ENCODE measurements at places on chromosomes 11 and 22.

DNA sequence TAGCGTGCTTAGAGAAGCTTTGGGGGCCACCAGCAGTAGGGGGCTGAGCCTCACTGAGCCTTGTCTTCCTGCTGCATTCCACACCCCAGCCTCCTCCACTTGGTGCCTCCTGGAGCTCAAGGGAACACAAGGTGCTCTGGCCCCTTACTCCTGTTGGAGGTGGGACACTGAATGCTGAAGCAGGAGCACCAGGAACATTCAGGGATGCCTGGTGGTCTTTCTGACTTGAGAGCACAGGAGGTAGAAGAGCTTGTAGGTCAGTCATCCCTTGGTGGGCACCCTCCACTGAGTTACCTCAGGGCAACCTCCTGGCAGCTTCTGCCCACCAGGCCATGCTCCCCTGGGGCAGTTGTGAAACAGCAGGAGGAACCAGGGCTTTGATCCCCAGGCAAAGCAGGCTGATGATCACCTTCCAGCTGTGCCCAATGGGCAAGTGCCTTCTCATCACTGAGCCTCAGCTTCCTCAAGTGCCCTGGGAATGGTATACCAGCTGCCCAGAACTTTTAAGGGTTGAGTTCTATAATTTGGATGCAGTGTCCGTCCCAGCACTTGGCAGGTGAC is 50.1 kb downstream of the CABIN1 start:
- DNase-seq = no peak

GRCh38 chr22:20152464-20152890 is 1.6 kb upstream of the CCDC188 start:
- no peak for DNase-seq

DNA sequence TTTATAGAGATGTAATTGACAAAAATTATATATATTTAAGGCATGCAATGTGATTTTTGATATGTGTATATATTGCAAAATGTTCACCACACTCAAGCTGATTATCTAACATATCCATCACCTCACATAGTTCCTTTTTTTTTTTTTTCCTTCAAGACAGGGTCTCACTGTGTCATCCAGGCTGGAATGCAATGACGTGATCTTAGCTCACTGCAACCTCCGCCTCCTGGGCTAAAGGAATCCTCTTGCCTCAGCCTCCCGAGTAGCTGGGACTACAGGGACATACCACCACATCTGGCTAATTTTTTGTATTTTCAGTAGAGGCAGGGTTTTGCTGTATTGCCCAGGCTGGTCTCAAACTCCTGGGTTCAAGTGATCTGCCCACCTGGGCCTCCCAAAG is 65.1 kb upstream of the SLC35C1 start:
- DNase-seq = no peak

DNA sequence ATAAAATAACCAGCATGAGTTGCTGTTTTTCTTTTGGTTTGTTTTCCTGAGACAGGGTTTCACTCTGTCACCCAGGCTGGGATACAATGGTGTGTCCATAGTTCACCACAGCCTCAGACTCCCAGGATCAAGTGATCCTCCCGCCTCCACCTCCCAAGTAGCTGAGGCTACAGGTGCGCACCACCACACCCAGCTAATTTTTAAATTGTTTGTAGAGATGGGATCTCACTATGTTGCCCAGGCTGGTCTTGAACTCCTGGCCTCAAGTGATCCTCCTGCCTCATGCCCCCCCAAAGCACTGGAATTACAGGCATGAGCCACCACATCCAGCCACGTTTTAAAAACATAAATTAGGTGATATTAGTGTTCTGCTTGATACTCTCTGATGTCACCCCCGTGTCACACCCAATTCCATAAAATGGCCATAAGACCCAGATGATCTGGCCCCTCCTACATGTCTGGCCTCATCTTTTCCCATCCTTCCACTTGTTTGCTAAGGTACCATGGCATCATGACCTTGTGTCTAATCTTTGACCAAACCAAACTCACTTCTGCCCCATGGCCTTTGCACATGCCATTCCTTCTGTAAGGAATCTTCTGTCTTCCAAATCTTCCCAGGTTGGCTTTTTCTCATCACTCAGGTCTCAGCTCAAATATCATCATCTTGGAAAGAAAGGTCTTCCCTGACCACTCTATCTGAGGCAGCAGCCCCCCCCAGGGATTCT is 6.3 kb downstream of the SIK3 start:
- no peak for DNase-seq

GRCh38 chr22:26502688-26503561 is 9.3 kb downstream of the TFIP11 start:
- peak; percentile 75 for DNase-seq

GRCh38 chr11:35623621-35624168 is 5.4 kb downstream of the FJX1 start:
- no peak for DNase-seq

DNA sequence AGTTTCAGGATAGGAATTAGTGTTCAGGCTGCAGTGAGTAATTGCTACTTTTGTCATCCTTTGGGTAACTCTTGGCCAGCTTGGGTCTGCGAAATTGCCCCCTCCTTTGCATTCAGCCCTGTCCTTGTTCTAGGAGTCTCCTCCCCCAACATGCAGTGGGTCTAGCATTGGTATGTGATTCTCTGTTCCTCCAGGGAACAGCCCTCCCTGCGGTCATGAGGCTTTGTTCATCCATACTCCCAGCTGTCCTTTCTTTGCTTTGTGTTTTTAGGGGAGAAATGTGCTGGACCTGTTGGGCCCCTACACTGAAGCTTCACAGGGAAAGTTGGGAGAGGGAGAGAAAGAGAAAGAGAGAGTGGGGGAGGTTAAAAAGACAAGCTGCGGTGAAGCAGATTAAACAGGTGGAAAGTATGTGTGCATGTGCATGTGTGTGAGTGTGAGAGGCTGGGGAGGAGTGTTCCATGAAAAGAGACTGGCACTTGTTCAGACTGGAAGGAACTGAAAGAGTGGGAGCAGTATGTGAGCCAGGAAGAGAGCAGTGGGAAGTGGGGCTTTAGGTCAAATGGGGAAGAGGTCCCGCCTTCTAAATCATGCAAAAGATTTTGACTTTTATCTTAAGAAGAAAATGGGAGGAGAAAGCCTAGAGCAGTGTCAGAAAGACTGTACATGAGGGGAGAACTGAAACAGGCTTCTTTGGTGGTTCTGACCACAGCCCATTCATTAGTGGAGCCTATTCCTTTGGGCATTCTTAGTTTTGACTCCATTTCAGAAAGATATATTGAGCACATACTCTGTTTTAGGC is 17.9 kb upstream of the SESN3 start:
- DNase-seq = no peak

GRCh38 chr22:46371623-46372226 is 36.2 kb downstream of the TRMU start:
- no peak for DNase-seq

- DNase-seq = no peak
Observed at GRCh38 chr11:61543606-61544306, 35.2 kb downstream of the LRRC10B start.

DNA sequence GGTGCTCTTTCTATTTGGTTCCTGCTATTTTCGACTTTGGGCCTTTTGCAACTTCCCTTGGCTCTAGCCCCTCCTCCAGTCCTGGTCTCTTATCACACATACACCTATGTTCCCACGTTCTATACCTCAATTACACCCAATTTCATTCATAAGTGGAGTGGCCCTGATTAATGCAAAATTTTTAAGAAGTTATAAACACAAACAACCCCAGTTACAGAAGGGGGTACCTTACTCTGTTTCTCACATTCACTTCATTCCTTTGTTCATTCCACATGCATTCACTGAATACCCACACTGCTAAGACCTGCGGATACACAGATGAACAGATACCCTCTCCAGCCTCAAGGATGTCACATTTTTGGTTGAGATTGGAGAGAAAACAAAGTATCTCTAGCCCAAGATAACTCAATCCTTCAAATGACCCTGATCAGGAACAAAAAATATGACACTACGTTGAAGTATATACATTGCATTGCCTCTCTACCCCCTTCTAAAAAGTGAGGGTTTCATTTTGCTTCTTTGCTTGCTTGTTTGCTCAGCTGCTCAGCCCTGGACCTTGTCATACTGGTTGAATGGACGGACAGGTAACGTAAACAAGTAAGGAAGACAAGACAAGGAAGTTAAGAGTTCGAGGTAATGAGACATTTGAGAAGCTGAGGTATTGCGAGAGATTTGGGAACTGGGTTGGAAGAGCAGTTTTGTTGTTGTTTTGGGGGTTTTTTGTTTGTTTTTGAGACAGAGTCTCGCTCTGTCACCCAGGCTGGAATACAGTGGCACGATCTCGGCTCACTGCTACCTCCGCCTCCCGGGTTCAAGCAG is 3.6 kb upstream of the VPS37C start:
- no peak for DNase-seq

DNA sequence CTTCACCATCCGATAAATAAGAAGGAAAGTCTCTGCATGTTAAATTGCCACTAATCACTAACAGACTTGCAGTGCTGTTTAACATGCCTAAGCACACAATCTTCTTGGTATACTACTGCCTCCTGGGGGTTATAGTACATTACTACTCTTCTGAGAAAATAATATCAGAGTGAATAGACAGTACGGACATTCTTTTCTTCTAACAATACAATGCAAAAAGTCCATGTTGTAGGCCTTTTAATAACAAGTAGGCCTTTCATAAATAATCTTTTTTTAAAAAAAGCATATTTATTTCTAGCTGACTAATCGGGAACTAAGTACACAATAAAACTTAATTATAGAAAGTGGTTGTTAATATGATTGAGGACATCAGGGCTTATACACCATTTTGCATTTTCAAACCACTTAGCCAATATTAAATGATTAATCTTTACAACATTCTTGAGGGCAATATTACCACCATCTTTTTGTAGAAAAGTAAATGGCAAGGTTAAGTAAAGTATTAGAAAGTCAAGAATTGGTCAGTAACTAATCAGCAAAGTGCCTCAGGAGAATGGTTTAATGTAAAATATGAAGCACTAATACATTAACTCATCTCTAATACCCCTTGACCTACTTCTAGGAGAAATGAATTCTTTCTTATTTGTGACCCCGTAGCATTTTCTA is 84.7 kb downstream of the TTC28 start:
- no peak for DNase-seq

DNA sequence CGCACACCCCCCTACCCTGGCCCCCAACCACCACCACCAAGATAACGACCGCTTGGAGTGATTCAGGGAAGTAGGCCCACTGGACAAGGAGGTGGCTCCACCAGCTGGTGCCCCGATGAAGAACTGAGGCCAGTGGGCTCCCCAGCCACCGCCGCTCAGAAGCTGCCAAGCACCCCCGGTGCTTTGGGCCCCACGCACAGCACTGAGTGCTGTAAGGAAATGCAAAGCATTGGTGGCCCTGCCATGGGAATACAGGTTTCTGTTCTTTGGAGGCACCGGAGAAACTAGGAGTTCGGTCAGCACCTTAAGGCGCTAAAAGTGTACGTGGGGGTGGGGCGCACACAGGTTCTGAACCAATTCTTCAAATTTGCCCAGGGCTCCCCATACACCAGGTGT is 664 bp upstream of the PRSS23 start:
- DNase-seq = no peak

- DNase-seq = no peak
Observed at GRCh38 chr11:91296629-91297028, 928.0 kb upstream of the FAT3 start.

- no peak for DNase-seq
Observed at GRCh38 chr22:44621401-44622146, 80.4 kb upstream of the PRR5 start.

- no peak for DNase-seq
Observed at GRCh38 chr22:36284171-36284571, 31.2 kb downstream of the APOL1 start.

DNA sequence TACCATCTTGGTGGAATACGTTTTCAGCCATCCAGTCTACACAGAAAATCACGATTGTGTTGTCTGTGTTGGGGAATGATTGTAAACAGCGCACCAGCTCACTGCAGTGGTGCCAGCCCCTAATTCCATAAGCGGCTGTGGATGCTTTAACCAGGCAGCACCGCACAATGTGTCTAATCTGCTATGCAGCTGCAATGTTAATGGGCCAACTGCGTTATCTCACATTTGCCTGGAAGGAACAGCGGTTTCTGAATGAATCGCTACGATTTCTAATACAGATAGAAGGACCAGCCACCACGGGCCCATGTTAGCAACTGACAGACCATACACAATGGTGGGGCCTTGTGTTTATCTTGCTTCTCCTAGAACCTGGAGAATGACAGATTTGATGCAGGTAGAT is 384.5 kb upstream of the KIRREL3 start:
- no peak for DNase-seq

DNA sequence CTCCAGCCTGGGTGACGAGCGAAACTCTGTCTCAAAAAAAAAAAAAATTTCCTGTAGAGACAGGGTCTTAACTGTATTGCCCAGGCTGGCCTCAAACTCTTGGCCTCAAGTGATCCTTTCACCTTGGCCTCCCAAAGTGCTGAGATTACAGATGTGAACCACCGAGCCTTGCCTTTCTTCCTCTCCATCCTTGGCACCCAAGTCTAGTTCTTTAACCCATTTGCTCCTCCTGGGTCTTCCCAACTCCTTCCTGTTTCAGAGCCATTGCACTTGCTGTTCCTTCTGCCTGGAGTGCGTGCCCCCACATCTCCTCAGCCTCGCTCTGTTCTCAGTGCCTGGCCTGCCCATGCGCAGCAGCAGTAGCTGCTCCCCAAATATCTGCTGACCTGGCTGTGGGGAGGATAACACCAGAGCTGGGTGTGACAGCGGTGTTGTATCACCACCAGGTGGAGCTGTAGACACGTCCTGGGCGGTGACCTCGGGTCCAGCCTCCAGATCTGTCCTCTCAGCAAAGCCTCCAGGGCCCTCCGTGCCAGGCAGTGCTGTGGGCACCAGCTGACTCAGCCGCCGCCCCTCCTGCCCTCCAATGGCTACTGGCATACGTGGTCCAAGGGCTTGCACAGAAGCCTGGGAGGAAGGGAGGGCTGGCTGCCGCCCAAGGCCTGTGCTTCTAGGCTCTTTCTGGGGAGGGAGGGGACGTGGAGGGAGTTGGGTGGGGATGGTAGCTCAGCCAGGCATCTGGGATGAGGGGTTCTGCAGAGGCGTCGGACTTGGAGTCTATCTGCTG is 22.0 kb downstream of the TEF start:
- peak; percentile 87 for DNase-seq

- DNase-seq = no peak
Observed at GRCh38 chr22:45192701-45193187, 29.0 kb downstream of the NUP50 start.

DNA sequence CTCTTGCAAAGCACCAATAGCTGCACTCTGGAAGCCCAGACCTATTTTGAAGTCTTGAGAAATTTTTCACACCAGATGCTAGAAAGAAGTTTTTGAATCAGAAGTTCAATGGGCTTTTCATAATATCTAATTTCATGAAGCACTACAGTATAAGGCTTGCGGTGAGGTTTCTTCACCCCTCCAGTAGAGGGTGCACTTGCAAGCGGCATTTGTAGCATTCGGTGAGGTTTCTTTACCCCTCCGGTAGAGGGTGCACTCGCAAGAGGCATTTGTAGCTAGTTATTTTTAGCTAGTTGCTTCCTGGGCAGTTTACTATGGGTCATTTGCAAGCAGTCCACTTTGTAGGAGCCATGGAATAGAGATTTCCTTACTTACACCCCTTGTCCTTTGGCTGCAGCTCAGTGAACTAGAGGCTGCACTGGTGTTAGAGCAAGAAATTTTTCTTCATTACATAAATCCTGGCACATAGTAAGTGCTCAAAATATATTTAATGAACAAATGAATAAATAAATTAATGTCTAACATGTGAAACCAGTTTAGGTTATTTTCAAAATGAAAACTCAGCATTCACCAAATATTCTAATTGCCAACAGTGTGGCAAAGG is 7.8 kb upstream of the NOX4 start:
- no peak for DNase-seq

GRCh38 chr22:22520020-22520656 is at the start of gene ZNF280A:
Gene ZNF280A, minus strand, starts transcription at chr22:22520270. Its CDS starts 4,640 bp downstream, at chr22:22515630.
- no peak for DNase-seq
